Activated CD8-positive, alpha-beta memory T cell treated with anti-CD3 and anti-CD28 coated beads for 1 hour (primary cell): ENCODE measurements at places on chromosomes 12 and 14.

DNA sequence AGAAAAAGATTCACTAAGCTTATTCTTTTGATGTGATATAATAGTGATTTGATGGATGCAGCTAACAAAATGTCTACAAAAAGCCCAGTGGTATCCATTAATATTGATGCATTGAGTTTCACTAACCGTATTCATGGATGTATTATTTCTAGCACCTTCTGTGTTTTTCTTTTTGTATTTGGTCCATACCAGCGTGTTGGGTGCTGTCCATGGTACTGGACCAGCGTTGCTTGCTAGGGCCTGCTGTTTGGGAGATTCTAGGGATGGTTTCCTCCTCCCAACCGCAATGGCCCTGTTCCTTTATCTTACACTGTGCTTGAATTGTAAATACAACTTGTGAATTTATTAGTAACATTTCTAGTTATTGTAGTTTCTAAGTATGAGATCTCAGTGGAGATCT, 31.7 kb downstream of the ANO4 start:
- DNase-seq: no peak

GRCh38 chr12:51378749-51379148, 12.5 kb downstream of the GALNT6 start:
- DNase-seq: no peak

- DNase-seq: no peak
Observed at GRCh38 chr12:26416550-26416949, 221.2 kb downstream of the SSPN start.

DNA sequence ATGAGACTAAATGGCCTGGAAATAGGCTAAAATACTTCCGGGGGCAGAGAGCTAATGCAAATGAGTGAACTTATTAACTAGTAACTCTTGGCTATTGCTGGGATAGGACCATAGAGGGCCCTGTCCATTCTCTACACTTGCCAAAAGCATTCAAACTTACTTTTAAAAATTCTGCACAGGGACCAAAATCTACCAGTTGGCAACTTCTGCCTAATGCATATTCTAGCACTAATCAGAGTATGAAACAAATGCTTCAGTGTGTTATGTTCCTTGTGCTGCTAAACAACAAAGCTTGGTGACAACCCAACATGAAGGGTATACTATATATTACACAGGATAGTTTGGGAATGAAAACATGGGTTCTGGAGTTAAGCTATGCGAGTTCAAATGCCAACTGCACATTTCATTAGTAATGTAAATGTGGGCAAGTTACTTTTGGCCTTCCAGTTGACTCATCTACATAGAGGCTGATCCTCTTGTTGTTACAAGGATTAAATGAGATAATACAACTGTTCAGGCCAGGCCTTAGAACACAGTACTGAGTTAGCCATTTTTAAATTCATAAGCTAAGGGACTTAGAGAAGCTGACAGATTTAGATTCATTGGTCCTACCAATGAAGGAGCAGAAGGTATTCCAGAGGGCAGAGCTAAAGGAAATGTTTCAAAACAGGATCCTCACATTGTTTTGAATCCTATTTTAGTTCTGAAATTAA, 32.4 kb downstream of the HIGD1C start:
- DNase-seq: no peak

- DNase-seq: no peak
Observed at GRCh38 chr14:37138898-37139297, 33.5 kb downstream of the SLC25A21 start.

GRCh38 chr12:9910716-9911421, 21.3 kb downstream of the CLEC2A start:
- DNase-seq: no peak

GRCh38 chr12:93832131-93832530, 155.0 kb downstream of the CRADD start:
- no peak for DNase-seq

DNA sequence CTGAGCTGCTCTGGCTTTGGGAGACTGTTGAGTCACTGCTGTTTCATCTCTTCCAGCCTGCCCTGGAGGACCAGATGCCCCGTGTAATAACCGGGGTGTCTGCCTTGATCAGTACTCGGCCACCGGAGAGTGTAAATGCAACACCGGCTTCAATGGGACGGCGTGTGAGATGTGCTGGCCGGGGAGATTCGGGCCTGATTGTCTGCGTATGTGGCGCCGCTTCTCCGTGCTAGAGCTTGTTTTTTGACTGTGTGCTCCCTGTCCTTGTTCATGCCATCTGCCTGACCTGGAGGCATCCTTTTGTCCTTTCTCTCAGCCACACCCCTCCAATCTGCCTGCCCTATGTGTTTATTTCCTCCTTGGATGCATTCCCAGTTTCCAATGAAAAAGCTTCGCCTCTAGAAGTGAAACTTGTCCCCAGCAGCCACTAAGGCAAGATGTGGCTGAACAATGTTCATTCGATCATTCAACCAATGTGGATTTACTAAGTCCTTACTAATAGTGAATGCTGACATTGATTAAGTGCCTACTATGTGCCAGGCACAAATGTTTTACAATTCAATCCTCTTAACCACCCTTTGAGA, 98.6 kb downstream of the NT5DC3 start:
- DNase-seq: no peak

DNA sequence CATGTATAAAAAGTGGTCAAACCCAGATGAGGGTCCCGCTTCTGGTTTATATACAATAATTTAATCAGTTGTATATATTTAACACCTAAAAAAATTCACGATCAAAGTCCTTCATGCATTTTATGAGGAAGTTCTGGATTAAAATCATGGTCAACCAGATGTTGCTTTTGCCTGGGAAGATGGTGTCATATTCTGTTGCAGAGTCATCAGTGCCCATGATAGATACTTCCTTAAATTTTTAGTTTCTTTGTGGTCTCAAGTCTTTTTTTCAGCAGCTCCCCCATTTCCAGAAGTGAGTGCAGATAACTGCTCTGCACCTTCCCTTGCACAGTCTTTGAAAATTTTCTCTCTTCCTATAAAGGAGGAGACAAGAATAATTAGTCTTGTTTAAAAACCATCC, 16.1 kb downstream of the ERP29 start:
- DNase-seq: no peak

GRCh38 chr12:42541965-42542364, 47.6 kb downstream of the PRICKLE1 start:
- DNase-seq: no peak

DNA sequence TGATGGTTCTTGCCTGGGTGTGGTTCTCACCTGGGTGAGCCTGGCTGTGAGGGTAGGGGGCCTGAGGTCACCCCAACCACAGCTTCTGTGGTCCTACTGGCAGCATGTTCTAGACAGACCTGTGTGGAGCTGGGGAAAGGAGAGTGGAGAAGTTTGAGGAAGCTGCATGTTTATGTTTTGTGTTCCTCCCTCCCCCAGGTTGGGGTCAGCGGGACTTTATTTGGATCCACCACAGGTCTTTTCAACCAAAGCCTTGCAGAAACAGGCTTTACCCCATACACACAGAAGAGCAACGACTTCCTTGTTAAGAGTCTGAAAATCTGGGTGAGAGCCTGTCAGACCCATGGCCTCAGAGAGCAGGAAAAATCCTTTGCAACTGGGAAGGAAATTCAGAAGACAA, 5.6 kb downstream of the CD9 start:
- no peak for DNase-seq
